ENCODE measurements at places on chromosomes 1 and 21.

GRCh38 chr1:100387657-100388350 is 35.5 kb downstream of the CDC14A start:
- DNase-seq, result no peak

GRCh38 chr1:243345205-243345604 is 89.4 kb downstream of the SDCCAG8 start:
- no peak for DNase-seq

DNA sequence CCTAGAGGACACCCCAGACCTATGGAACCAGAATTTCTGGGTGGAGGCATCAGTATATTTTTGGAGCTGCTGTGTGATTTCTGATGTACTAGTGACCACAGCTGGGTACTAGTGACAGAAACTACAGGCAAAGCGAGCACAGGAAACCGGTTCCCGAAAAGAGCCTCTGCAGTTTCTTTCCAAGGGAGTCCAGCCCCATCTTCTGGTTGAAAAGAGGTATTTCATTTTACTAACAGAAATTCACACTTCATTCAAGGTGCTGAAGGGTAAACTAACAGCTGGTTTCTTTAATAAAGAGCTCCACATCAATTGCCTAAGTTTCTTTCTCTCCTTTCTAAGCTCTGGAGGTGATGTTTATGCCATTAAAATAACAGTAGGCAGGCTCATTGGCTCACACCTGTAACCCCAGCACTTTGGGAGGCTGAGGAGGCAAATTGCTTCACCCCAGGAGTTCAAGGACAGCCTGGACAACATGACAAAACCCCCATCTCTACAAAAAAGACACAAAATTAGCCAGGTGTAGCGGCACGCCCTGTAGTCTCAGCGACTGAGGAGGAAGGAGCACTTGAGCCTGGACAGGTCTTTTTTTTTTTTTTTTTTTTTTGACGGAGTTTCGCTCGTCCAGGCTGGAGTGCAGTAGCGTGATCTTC is 22.0 kb downstream of the THAP3 start:
- peak; percentile 33 for DNase-seq

GRCh38 chr1:88541596-88541995 is 142.5 kb upstream of the PKN2 start:
- no peak for DNase-seq

DNA sequence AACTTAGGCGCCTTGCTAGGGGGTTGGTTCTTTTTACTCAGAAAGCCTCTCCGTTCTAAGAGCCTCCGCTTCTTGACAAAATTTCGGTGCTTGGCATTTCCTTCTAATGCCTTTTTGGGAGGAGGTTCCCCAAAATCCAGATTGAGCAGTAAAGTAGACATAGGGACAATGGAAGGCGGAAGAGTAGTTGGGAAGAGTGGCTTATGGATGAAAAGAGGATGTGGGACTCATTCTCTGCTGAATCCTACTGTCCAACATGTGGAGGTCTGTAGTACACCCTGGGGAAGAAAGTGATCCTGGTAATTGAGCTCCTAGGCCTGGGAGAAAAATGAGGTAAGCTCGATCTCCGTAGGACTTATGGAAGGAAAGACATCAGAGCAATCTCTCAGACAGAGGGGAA is 777 bp upstream of the METTL25B start:
- no peak for DNase-seq

DNA sequence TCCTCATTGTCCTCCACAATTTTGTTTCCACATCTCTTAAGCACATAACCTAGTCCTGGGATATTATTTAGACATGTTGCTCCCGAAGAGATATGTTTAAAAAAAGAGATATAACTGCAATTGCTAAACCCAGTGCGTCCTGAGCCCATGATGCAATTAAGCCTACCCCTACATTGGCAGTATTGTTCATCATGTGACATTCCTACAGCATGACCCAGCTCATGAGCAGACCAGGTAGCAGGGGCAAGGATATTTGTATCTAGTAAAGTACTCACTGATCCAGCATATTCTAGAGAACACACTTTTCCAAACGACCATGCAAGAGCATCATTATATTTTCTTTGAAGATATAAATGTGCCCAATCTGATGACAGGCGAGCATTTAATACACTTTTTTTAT is 1.2 kb downstream of the ADAM30 start:
- no peak for DNase-seq

DNA sequence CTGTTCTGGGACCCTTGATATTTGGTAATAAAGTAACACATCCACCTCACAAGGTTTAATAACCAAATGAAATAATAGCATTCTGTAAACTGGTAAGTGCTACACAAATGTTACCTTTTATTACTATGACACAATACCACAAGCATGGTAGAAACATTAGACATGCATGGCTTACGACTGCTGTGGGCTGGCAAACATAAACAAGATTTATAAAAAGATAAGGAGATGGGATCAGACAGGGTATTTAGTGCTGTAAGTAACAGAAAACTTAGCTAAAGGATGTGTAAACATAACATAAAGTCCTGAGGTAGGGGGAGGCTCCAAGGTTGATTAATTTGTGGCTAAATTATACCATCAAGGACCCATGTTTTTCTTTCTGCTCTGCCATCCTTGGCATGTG is 212.6 kb downstream of the BARHL2 start:
- no peak for DNase-seq

DNA sequence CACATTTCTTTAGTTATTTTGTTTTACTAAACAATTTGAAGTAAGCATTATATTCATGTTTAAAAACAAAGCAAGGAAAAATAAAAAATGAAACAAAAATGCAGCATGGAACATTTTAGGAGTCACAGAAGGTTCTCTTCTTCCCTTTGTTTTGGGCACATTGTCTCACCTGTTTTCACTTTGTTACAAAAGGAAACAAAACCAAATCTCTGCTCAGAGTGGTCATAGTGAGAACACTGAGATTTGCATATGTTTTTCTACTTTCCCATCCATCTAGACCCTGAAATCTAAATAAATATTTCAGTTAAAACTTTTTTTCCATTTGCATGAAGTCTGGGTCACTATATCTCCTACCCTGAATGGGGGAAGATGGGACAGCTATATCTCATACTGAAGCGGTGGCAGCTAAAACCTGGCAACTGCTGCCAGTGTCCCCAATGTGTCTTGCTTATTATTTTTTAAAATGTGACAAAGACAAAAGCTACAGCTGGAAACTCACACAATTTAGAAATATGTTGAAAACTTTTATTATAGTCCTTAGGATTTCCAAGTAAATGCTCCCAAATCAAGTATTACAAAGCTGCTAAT is 3.5 kb downstream of the EXOC8 start:
- DNase-seq, result no peak

GRCh38 chr1:60670302-60670701 is 412.1 kb upstream of the NFIA start:
- DNase-seq, result no peak

- DNase-seq, result no peak
Measured at GRCh38 chr1:197394831-197395608, 127.0 kb downstream of the CRB1 start.

DNA sequence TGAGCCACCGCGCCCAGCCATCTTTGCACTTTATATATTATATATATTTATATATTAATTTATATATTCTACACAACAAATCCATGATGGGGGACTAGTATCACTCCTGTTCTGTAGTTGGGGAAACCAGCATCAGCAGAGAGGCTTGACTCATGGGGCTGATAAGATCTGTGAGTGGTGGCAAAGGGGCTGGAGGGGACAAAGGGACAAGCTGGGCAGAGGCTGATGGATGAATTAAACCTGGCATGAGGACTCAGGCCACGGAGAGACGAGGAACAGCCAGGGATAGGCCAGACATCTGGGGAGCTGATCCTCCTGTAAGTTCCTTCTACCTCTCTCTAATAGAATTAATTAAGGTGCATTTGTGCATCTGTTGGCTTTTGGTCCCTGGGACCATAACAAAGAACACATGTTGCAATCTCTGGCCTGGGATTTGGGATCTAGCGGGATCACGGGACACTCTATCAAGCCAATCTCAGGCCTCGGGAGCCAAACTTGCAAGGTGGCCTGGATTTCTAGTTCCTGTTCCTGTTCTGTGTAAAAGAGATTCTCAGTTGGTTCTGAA is 7.6 kb downstream of the CNR2 start:
- DNase-seq, result no peak

- no peak for DNase-seq
Measured at GRCh38 chr1:218660678-218661053, 315.5 kb downstream of the TGFB2 start.

DNA sequence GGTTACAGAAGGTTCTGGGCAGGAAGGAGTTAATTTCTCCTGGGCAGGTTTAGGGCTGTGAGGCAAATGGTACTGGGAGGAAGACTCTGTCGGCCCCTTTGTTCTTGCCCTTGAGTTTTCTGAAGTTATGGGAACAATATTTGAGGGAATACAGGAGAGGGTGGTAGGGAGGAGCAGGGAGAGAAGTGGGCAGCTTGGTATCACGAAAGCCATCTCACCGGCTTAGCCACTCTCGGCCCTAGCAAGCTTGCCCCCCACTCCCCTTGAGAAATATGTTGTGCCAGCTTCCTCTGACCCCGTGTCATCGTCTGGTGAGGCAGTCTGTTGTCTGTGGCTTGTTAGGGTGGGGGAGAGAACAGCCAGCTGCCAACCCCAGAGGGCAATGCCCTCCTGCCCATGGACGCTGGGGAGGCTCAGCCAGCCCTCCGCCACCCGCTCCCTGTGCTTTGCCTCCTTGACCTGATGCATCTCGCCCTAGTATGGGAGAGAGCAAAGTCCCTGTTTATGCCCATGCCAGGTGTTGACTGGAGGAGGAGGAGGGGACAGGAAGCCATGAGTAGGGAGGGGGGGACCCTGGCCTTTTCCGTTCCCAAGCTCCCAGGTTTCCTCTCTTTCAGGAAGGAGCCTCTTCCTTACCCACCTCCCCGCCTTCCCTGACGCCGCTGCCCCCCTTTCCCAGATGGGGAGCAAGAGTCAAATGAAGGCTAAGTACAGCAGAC is 1.2 kb downstream of the EFNA1 start:
- no peak for DNase-seq

DNA sequence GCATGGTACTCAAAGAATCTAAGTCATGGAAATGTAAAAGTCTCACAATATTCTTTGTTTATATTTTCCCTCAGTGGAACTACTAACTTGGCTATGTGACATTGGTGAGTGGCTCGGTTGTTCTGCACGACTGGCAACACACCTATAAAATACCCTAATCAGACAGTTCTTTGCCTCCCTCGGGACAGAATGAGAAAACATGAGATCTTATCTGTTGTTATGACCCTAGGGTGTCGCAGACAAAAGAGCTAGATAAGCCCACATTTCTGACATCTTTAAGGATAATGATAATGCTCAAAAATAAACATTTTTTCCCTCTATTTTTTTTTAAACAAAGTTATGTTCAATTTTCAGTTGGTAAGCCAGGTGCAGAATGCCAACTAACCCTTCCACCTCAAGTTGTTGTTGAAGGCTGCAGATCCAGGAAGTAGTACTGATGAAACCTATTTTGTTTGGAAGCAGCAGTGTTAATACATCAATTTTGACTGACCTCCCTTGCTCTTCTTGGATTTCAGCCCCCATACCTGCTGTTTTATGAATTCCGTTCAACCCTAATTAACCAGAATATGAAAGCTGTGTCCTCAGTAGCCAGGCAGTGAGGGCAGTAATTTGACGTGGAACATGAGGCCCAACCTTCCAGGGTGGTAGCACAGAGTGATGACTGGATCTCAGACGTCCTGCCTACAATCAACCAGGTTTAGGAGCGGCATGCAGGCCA is 108.7 kb upstream of the DUSP10 start:
- no peak for DNase-seq

DNA sequence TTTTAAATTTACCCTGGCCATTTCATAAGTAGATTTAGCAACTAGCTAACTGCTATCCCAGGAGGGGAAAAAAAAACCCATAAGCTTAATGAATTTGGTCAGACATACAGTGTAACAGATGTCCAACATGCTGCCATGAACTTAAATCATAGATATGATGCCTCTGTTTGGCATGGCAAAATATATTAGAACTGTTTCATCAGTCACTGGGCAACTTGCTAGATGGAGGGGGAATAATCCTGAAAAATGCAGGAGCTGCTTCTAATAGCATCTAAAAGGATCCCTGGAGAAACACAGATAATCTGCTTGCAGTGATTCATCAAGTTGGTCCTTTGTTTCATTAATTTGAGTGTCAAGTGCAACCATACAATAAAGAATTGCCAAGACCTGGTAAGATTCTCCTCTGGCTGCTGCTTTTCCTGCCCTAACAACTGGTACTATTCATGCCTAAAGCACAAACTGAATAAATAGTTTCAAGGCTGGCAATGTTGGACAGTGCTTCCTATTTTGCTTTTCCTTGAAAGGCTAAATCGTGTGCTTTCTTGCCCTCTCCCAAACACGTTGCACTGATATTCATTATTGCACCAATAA is 1.5 kb upstream of the ST6GALNAC5 start:
- DNase-seq, result no peak

GRCh38 chr1:84698151-84699110 is 8.2 kb upstream of the SSX2IP start:
- DNase-seq, result no peak

- no peak for DNase-seq
Measured at GRCh38 chr21:42286416-42286815, 28.8 kb downstream of the TFF3 start.

DNA sequence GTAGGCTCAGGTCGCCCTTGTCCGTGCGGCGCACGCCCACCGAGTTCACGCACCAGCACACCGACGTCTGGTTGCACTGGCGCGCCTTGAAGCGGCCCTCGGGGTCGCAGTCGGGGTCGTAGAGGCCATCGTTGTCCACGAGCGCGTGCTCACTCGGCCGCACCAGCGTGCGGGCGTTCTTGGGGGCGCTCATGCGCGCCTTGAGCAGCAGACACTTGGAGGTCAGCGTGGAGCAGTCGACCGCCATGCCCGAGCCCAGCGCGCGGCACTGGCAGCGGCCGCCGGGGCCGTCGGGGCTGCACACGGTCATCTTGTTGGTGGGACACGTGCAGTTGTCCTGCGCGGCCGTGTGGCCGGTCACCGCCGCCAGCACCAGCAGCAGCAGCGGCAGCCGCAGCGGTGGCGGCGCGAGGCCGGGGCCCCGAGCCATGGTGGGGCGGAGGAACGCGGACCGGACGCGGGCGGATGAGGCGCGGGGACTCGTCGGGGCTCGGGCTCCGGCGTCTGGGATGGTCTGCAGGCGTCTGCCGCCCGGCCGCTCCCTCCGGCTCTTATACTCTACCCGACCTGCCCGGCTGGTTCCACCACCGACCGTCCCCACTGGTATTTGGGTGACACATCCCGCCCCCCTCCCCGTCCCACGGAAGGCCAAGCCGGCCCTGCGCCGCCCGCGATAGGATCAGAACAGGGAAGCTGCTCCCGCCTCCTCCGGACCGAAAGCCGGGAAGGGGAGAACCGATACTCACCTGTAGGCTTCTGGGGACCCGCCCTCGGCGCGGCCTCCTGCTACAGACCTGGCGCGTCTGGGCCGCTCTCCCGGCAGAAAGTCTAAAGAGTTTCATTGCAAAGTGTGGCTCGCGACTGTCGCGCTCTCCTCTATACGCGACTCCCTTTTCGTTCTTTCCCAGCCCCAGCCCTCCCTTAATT is at the start of gene TACSTD2:
TSS of gene TACSTD2 (minus strand) at position 526 of the 927 bp plus-strand sequence. CDS start at position 430, 96 bp downstream.
- DNase-seq, result no peak

- DNase-seq, result no peak
Measured at GRCh38 chr1:229509576-229509975, 1.4 kb upstream of the NUP133 start.

Data from activated CD8-positive, alpha-beta T cell treated with anti-CD3 and anti-CD28 coated beads for 36 hours (primary cell).